ENCODE measurements at places on chromosomes 1 and 21. TPM values are rescaled to one million over a fixed set of nuclear protein-coding genes. Genes with fewer than 3 reads are reported as not detected.

The GPX7 gene
- 4.6 TPM for total RNA-seq

The FGR gene
- 11.0 TPM for total RNA-seq

The SLFNL1 gene
- not detected for total RNA-seq

The PEAR1 gene
- 3.8 TPM for total RNA-seq

The ERMAP gene
- 4.7 TPM for total RNA-seq

The TMPRSS15 gene
- total RNA-seq = not detected

The DDR2 gene
- 16.4 TPM for total RNA-seq

The TRAF3IP3 gene
- total RNA-seq = 0.70 TPM

The SHISAL2A gene
- not detected for total RNA-seq

The PTGFRN gene
- total RNA-seq = 85.1 TPM

The IRF6 gene
- total RNA-seq = 43.6 TPM

The RCSD1 gene
- 47.8 TPM for total RNA-seq

The C8A gene
- not detected for total RNA-seq

The S100A1 gene
- 3,035 TPM for total RNA-seq

The PRRX1 gene
- 108 TPM for total RNA-seq

The RNF186 gene
- not detected for total RNA-seq

The CHAF1B gene
- 0.66 TPM for total RNA-seq

The TCP10L gene
- total RNA-seq = 3.8 TPM

The ANGPTL3 gene
- total RNA-seq = not detected

The B3GALT5 gene
- 0.15 TPM for total RNA-seq

The DISP1 gene
- total RNA-seq = 6.1 TPM

The SLAMF7 gene
- 0.47 TPM for total RNA-seq

The ZNF644 gene
- total RNA-seq = 41.7 TPM

The C1QB gene
- 10.0 TPM for total RNA-seq

The TPTE gene
- not detected for total RNA-seq

The OR2T10 gene
- total RNA-seq = not detected

The F3 gene
- 28.9 TPM for total RNA-seq

The NUCKS1 gene
- 197 TPM for total RNA-seq

The PIGR gene
- not detected for total RNA-seq

The GBP6 gene
- total RNA-seq = not detected

The PROX1 gene
- total RNA-seq = 132 TPM

The SLC25A44 gene
- 26.0 TPM for total RNA-seq

The GPR52 gene
- 1.4 TPM for total RNA-seq

The EPHA2 gene
- total RNA-seq = 8.3 TPM

The SLX9 gene
- total RNA-seq = 49.5 TPM

The HHAT gene
- 2.6 TPM for total RNA-seq

The RORC gene
- 21.0 TPM for total RNA-seq

The TIE1 gene
- total RNA-seq = 43.3 TPM

The BTG2 gene
- 349 TPM for total RNA-seq

The CFAP141 gene
- total RNA-seq = 1.1 TPM

The DNM3 gene
- total RNA-seq = 2.5 TPM

The CD164L2 gene
- not detected for total RNA-seq

The S100A3 gene
- total RNA-seq = not detected

The PSMA5 gene
- total RNA-seq = 60.9 TPM

The BCAN gene
- 0.26 TPM for total RNA-seq

The GJB3 gene
- not detected for total RNA-seq

The LRRC53 gene
- not detected for total RNA-seq

The CLEC20A gene
- not detected for total RNA-seq

The ATPAF1 gene
- 180 TPM for total RNA-seq

The ERICH3 gene
- total RNA-seq = not detected

The TNFRSF18 gene
- total RNA-seq = not detected

The TAL1 gene
- total RNA-seq = 5.0 TPM

The TSPAN2 gene
- total RNA-seq = 4.6 TPM

The TLR5 gene
- 2.4 TPM for total RNA-seq
